ENCODE measurements at places on chromosomes 11 and 22.

DNA sequence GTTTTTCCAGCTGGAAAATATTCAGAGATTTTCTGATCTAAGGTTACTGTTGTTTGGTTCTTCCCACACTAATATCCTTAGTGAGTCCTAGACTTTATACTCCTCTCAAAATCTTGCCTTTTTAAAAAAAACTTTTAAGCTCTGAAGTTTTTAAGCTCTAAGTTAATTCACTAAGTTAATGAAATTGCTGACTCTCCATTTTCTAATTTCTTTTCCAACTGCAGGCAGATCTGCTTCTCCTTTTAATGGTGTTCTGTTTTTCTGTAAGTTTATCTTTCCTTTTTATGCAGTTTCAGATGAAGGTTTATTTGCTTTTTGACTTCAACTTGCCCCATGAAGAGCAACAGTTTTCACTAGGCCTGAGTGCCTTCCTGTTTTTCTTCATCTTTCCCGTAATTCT is 125.8 kb upstream of the ARHGAP42 start:
- DNase-seq: no peak

DNA sequence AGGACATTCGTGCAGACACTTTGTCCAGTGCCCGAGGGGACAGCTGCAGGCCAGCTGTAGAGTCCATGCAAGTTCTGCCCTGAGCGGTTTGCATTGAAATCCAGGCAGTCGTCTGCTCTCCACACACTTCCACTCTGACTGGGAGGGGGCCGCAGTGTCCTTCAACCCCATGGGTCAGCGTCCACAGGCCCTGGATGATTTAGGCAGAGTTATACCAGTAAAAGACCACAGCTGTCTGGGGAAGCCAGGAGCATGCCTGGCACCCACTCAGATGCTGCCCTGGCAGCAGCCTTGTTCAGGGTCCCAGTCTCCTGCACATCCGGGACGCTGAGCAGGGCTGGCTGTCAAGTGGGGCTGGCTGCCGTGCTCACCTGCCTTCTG is 26.5 kb downstream of the KRTAP5-5 start:
- DNase-seq: no peak

- no peak for DNase-seq
Observed at GRCh38 chr11:78905756-78906155, 331.1 kb upstream of the NARS2 start.

GRCh38 chr22:31603574-31603973 is 58.4 kb downstream of the PISD start:
- no peak for DNase-seq

DNA sequence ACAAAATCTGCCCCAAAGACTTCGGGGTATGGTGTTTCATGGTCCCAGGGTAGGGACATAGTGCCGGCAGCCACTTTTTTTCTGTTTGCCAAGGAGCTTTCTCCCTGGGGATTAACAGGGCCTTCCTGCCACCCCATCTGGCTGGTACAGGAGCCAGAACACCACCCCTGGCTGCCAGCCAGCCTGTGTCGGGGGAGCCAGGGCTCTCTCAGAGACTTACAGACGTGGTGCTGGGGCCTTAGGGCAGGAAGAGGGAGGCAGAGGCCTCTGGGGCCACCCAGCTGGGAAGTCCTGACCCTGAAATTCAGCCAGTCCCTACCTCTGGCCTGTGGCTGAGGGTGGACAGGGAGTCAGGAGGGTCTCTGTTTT is 52.4 kb upstream of the CDON start:
- no peak for DNase-seq

- no peak for DNase-seq
Observed at GRCh38 chr11:63503492-63503891, 2.4 kb upstream of the LGALS12 start.

Measured in AG09319 (cell line).